ENCODE measurements at places on chromosomes 3 and 15.

GRCh38 chr3:170864525-170865208 is 5.3 kb downstream of the RPL22L1 start:
- DNase-seq: no peak

- DNase-seq: no peak
Measured at GRCh38 chr3:180820400-180820799, 92.1 kb upstream of the FXR1 start.

DNA sequence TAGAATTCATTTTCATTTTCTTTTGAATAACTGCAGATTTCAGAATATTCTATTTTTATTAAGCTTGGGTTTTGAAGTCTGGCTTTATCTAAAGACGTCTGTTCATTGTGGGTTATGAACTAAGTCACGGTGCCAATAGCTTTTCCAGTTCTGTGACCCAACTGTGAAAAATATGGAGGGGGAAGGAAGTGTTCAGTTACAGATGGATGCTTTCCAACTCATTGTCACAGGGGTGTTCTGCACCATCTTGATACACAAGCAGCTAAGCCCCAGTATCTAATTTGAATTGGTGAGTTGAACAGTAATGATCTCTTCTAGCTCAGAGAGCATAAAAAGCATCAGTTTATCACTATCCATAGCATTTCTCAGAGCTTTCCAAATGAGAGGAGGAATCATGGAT is 710.6 kb downstream of the EDEM1 start:
- DNase-seq: no peak

GRCh38 chr15:74950078-74950908 is 6.3 kb downstream of the RPP25 start:
- no peak for DNase-seq

- no peak for DNase-seq
Measured at GRCh38 chr15:68770216-68770615, 50.5 kb downstream of the ANP32A start.

- DNase-seq: no peak
Measured at GRCh38 chr15:27454281-27455075, 483.5 kb downstream of the GABRG3 start.

GRCh38 chr15:60957111-60957510 is 272.0 kb downstream of the RORA start:
- no peak for DNase-seq

GRCh38 chr3:173397161-173398110 is at the start of gene NLGN1:
Gene NLGN1, plus strand, starts transcription at chr3:173397744.
- no peak for DNase-seq

DNA sequence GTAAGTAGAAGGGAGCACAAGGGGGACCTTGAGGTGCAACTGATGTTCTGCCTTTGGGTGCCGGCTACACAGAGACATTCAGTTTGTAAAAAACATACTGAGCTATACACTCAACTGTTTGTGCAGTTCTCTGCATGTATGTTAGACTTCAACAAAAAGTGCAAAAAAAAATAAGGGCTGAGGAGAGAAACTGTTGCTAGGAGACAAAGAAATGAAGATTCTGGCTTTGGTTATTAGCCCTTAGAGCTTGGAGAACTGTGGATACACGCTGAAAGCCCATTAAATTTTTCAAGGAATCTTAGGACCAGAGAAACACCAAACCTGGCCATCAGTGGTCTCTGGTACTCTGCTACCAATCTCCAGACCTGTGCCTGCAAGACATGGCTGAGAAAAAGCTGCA is 207.6 kb upstream of the NSMCE3 start:
- no peak for DNase-seq

- DNase-seq: no peak
Measured at GRCh38 chr3:20218215-20218614, 32.2 kb upstream of the SGO1 start.

GRCh38 chr3:156108616-156109015 is 11.8 kb upstream of the KCNAB1 start:
- no peak for DNase-seq

DNA sequence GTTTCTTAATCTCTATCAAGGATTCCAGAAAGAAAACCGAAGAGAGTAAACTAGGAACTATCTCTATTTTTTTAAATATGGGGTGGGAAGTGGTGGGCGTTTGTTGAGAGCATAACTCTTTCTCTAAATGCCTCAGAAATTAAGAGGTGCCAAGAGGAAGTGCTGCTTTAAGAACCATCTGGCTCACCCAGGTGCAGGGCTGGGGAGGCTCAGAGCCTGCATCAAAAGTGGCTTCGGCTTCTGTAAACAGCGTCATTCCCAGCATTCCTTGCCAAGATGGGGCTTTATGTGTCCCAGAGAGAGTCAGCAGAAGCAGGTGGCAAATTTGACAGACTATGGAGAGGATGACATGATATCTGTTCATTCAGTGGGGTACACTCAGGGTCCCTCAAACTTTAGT is 123.3 kb upstream of the BFSP2 start:
- DNase-seq: no peak

DNA sequence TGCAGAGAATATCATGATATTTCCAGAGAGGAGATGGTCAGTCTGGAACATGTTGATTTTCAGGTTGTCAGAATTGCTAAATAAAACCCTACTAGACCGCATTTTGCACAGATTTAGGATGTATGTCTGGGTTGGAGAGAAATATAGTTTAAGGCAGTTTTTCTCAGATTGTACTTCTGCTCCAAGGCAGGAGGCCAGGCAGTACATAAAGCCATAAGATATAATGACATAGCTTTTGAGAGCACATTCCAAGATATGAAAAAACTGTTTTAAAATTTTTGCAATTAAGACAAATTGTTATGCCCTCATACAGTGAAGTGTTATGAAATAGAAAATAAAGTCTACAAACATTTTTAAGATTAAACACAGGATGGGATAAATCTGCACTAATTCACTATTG is 301.8 kb upstream of the CBLB start:
- no peak for DNase-seq

- DNase-seq: no peak
Measured at GRCh38 chr15:40435710-40436089, 5.1 kb upstream of the BAHD1 start.

GRCh38 chr3:188855675-188856074 is 316.1 kb upstream of the TPRG1 start:
- no peak for DNase-seq

- DNase-seq: no peak
Measured at GRCh38 chr3:18656866-18657265, 231.7 kb upstream of the SATB1 start.

Data from esophagus muscularis mucosa (tissue), 4 donors.